ENCODE measurements at places on chromosomes 3 and 15.

GRCh38 chr15:60299452-60300047 is 98.2 kb downstream of the ANXA2 start:
- no peak for DNase-seq

- DNase-seq = no peak
These were observed 65.8 kb upstream of the PTX3 start for GRCh38 chr3:157370867-157371266.

GRCh38 chr3:123795471-123796251 is 88.5 kb downstream of the MYLK start:
- DNase-seq = no peak

DNA sequence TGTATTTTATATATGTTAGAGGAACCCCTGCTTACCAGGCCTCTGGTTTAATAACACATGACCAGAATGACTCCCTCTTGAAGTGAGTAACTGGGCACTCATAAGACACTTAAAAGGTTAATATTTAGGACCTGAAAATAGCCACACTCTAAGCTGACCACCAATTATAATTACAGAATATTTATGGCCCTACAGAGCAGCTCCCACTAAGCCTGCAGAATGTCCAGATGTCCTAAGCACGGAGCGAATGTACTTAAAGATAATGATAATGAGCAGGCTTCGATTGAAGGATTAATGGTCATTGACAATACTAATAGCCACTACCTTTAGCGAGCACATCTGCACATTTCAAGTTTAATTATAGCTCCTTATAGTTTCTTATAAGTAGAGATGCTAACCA is 22.8 kb upstream of the KCTD6 start:
- no peak for DNase-seq

DNA sequence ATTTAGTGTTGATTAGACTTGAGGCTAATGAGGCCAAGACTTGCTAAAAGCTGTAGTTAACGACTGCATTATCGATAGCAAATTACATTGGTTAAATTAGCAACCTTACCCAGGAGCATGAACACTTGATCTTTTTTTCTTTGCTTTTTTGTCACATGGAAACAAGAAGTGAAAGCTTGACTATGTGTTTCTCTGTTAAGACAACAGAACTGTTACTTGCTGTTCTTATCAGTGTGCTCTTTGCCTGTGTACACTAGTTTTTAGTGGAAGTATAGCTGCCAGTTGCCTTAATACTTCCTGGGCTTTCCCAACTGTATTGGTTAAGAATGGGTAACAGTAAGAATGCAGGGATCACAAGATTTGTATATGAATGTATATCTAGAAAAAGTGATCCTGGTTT is 625.5 kb downstream of the NAALADL2 start:
- DNase-seq = no peak

DNA sequence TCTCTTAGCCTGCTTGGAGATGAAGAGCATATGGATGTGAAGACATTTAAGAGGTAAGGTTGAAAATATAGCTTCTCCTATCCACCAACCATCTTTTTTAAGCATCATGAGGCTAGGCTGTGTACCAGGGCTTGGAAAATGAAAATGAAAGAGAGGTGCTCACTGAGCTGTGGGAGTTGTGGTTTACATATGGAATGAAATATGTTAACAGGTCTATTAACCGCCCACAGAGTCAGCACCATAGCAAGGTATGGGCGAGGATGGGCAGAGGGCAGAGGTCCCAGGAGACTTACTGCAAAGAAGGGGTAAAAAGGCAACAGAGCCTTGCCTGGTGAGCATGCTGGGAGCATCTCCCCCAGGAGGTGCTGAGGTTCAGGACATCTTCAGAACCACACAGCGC is 273.1 kb downstream of the GABRG3 start:
- DNase-seq = no peak

- no peak for DNase-seq
These were observed 31.8 kb upstream of the SMAD3 start for GRCh38 chr15:67033571-67034044.

DNA sequence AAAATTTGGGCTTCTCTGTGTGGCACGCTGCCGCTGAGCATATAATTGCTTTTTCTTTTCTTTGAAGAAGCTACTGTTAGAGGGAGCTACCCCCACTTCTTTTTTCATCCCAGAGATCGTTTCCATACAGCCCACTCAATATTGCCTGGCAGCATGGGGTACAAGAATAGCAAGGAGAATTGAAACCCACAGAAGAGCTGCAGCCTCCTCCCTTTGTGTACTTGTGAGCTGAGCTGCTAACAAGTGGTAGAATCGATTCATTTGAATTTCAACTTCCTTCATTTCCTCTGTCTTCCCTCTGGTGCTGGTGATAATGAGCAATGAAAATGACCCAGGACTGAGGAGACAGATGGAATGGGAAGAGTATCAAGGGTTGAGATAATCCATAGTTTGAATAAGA is 64.9 kb downstream of the LRRC3B start:
- DNase-seq = no peak

DNA sequence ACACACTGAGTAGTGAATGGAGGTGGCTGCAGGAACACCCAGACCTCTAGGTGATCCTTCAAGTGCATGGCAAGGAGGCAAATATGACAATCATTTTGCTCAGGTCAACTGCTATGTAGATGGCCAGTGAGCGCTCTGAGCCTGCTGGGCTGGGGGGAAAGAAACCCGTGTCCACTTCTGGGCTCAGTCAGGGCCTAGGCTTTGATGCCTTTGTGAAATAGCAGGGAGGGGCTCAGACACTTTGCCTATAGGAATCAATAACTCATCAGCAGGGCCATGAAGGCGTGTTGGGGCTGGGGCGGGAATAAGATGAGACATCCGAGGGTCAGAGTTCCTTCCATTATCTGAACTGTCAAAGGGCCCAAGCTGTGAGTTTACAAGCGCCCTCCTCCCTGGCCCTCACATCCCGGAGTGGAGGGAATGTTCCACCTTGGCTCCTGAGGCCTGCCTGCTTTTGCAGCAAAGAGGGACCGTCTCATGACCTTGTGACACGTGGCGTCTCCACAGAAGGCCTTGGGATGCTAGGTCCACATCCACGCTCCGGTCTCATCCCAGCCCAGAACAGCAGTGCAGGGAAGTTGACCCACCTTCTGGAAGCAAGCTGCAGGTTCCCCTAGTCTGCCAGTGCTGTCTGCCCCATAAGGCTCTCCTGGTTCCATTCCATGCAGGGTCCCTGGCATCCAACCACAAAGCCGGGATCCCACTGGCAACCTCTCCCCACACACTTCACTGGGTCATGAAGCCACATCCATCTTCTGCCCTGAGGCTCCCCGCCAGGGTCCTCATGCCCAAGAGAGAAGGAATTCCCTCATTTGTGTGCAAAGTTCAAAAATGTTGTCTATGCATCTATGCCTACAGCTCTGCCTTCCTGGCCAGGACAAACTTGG is 78.4 kb downstream of the CHSY1 start:
- no peak for DNase-seq

GRCh38 chr15:62533687-62534086 is 368.6 kb upstream of the C2CD4B start:
- DNase-seq = no peak

GRCh38 chr3:39295184-39295775 is 15.4 kb upstream of the CX3CR1 start:
- DNase-seq = no peak

DNA sequence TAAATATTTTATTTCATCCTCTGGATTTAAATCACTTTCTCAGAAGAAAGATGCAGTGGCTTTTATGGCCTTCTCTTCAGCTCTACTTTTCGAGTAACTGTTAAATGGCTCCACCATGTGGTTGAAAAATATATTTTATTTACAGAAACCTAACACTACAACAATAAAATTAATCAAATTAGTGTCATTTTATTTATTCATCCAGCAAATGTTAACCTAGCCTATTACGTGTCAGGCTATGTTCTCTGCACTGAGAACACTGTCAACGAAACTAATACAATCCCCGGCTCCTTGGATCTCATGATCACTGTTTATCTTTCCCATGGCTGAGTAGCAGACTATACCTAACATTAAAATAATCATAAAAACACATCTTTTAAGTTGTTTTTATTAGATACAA is 148.0 kb upstream of the OSTN start:
- DNase-seq = no peak

DNA sequence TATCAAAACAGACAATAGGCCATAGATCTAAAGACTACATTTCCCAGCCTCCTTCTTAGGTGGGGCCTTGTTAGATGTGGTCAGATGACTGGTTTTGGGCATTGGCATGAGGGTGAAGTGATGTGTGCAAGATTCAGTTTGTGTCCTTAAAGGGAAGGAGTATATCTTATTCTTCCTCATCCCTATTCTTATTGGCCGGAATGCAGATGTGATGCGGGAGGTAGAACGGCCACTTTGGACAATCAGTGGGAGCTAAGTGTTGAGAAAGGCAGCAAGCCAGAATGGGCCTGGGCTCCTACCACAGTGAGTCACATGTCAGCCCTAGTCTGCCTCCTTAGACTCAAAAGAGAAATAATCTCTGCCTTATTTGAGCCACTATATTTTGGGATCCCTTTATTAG is 89.8 kb upstream of the MEX3B start:
- DNase-seq = no peak

DNA sequence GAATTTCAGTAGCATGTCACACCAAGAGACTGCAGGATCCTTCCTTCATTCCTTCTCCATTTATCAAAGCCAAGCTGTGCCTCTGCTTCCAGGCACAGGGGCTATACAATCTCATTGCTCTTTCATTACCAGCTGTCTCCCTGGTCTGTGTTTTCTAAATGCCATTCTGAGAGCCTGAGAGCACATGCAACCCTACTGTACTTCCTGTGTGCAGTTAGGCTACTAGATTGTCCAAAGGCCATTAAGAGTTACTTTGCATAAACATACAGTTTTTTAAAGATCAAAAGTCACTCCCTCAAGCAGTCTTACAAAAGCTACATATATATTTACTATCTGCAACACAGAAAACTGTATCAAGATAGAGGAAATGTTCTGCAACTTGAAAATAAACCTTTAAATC is 110.1 kb downstream of the CFAP44 start:
- no peak for DNase-seq

DNA sequence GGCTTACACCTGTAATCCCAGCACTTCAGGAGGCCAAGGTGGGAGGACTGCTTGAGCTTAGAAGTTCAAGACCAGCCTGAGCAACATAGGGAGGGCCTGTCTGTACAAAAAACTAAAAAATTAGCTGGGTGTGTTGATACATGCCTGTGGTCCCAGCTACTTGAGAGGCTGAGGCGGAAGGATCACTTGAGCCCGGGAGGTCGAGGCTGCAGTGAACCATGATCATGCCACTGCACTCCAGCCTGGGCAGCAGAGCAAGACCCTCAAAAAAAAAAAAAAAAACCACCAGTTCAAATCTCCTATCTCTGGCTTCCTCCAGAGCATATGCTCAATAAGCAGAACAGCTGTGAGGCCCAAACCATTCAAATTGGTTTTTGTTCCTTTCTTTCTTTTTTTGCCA is 53.4 kb downstream of the ZNF609 start:
- no peak for DNase-seq

GRCh38 chr3:141373768-141374526 is 5.6 kb downstream of the ZBTB38 start:
- no peak for DNase-seq

DNA sequence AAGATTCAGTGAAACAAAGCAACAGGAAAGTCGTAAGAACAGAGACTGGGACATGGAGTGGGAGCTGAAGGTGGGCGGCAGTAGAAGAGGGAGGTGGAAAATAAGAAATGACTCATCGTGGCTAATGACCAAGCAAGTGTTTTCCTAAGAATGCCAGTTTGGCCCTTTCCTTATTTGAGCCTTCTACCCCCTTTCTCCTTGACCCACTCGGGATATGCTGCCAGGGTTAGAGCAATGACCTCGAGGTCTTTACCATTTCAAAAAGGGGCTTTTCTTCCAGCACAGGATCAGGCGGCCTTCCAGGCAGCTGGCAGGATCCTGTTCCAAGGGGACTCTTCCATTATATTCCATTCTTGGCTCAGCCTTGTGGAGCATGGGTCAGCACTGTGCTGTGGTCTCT is 241.1 kb downstream of the RYR3 start:
- DNase-seq = no peak

GRCh38 chr3:73255609-73256029 is 194.2 kb downstream of the EBLN2 start:
- DNase-seq = no peak

DNA sequence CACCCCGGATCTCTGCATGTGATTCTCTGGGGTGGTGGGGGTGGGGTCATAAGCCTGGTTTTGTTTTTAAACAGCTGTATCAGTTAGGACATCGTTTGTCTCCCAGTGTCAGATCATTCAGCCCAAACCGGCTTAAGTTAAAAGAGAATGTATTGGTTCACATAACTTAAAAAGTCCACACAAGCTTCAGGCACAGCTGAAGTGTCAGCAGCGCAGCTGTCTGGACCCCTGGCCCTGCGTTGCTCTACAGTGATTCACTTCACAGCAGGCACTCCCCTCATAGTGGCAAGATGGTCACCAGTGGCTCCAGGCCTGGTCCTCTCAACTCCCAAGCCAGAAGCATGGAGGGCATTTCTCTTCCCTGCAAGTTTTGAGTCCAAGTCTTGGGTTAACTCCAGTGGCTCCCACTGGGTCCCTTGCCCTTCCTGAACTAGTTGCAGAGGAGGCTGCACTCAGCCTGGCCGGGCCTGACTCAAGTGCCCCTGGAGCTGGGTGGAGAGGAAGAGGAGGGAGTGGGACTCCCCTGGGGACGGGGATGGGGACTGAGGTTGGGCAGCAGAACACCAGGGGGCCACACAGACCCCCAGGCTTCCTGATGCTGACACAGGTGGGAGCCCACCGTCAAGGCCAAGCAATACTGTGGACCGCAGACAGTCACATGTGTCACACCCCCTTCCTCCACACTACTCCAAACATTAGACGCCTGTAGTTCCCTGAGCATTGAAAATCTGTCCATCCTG is 28.9 kb upstream of the GP9 start:
- DNase-seq = no peak

DNA sequence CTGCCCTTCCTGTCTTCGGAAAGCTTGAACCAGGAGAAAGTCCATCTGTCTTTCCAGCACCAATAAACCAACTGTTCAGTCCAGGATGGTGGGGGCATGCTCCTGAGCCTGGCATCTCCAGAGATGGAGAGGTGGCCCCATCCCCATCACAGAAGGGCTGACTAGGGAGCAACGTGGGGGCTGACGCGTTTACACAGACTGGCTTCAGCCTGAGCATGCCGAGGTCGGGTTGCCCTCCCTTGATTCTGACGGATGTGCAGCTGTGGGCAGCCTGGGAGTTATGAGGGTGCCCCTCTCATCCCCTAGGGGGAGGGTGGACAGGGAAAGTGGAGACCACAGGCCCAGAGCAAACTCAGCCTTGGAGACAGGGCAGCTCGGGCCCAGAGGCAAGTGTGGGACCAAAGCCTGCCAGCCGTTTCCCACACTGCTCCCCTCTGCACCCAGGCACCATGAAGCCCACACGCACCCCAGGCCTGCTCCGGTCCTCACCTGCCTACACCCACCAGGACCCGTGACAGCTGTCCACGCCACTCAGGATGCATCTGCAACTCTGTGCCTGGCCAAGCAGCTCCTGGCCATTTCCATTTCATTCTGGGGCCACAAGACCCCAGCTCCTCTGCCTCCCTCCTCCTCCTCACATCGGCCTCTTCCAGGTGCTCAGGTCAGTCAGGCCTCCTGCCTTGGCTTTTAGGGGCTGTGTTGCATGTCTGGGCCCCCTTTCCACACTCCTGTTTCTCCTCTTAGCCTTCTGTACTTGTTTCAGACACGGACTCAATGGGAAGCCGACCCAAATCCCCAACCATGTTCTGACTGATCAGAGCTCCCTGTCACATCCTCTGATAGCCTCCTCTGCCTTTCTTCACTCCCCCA is 48.2 kb upstream of the SLC41A3 start:
- DNase-seq = no peak

- no peak for DNase-seq
These were observed 8.1 kb downstream of the ISG20 start for GRCh38 chr15:88646951-88647350.
